ENCODE measurements at places on chromosomes 3 and 15.

DNA sequence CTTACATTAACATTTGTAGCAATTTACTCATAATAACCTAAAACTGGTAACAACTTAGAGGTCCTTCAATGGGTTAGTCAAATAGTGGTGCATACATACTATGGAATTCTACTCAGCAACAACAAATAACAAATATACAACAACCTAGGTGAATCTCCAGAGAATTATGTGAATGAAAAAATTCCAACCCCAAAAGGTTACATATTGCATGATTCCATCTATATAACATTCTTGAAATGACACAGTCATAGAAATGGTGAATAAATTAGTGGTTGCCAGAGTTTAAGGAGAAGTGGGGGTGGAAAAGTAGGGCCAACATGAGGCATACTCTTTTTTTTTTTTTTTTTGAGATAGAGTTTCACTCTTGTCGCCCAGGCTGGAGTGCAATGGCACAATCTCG lies 12.7 kb upstream of the SNTN start:
- no peak for DNase-seq

DNA sequence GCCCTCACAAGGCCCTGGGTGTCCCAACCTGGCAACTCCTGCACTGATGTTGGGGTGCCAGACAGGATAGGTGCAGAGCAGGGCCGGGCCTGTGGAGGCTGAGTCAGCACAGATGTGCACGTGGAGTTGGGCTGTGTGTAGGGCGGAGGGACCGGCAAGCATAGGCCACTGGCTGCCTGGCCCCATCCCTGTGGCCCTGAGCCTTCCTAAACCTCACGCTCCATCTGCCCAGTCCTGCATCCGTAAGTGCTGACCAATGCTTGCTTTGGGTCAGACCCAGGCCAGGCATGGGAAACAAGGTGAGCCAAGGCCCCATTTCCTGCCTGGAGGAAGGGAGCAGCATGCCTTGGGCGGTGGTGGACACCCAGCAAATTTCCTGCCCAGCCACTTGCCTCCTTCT lies 5.8 kb upstream of the IQSEC1 start:
- DNase-seq, result no peak

DNA sequence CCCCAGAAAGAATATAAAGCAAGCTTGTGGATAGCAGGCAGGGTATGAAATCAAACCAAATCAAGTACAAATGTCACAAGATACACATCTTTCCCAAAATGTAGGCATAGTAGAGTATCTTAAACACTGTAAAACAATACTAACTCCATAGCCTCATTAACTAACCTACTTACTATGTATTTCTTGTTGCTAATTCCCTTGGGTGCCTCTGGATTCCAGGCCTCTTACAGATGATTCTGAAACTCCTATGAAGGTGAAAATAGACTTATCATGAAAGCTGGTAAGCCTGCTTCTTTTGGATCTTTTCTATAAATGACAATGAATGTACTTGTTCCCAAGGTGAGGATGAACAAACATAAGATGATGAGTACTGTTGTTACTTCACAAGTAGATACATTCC lies 93.8 kb downstream of the FRMD5 start:
- no peak for DNase-seq

GRCh38 chr15:85354461-85354860 lies 25.9 kb upstream of the AKAP13 start:
- no peak for DNase-seq

- DNase-seq, result no peak
Observed at GRCh38 chr3:47362701-47363100, 18.1 kb upstream of the PTPN23 start.

DNA sequence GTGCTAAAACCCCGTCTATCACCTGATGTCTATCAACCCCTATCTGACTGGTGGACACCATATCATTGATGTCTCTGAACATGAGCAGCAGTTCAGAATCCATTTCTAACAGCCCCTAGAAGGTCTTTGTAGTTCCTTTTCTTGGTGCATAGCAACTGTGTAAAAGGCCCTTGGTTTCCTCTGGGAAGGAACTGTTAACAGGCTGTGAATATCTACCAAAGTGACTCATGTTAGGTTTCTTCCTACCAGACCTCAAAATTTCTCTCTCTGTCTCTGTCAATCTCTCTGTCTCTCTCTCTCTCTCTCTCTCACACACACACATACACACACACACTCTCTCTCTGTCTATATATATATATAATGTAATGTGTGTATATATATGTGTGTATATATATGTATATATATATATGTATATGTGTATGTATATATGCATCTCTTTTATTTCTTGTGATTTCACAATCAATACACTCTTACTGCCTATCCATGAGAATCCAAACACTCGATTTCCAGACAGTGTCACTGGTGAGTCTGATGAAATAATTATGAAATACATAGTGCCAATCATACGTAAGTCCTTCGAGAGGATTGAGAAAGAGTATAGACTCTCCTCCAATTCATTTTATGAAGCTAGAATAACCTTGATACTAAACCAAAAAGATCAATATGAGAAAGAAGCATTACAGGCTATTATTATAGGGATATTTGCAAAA lies 335.9 kb upstream of the SLCO3A1 start:
- DNase-seq, result no peak

DNA sequence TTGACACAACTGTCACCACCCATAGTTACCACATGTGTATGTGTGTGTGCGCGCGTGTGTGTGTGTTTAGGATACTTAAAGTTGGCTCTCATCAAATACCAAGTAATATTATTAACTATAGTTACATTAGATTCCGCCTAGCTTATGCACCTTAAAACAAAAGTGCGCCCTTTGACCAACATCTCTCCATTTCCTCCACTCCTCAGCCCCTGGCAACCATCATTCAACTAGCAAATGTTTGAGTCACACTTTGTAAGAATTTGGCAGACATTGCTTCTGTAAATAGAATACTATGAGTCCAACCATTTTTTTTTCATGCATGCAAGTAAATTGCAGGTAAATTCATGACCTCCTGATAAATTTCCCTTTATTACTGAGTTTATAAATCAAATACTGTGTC lies 169.3 kb downstream of the GBE1 start:
- DNase-seq, result no peak

Data from NCI-H1930 (cell line).